AG20443 (cell line): ENCODE measurements at places on chromosomes 5 and 9.

- DNase-seq = no peak
Measured at GRCh38 chr5:40594811-40595210, 84.9 kb upstream of the PTGER4 start.

DNA sequence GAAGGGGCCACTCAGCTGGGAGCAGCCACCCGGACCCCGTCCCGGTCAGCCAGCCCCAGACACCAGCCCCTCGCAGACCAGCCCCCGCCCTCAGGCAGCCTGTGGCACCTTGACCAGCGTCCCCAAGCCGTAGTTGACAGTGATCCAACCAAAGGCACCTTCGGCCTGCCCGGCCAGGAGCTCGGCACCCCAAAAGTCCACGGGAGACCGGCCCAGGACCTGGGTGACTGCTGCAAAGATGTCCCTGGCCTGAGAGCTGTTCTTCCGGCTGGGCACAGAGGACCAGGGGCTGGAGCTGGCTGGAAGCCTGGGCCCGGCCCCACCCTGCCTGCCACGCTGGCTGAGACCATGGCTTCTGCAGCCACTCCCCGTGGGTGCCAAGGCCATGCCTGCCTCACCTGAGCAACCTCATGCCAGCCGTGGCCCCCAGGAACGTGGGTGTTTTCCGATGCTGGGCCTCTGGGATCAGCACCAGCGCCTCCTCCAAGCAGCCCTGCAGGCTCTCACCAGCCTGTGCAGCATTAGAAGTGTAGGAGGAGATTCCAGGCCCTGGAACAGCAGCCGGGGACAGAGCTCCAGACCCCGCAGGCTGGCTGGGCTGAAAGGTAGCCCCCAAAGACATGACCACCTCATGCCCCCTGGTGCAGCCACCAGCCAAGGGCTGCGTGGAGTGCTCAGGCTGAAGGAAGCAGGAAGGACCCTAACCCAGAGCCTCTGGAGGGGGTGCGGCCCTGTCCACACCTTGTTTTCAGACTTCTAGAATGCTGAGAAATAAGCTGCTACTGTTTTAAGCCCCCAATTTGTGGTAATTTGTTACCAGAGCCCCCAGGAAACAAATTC lies 4.2 kb downstream of the ENTPD8 start:
- DNase-seq = no peak

- no peak for DNase-seq
Measured at GRCh38 chr5:13246053-13246452, 698.4 kb downstream of the DNAH5 start.

DNA sequence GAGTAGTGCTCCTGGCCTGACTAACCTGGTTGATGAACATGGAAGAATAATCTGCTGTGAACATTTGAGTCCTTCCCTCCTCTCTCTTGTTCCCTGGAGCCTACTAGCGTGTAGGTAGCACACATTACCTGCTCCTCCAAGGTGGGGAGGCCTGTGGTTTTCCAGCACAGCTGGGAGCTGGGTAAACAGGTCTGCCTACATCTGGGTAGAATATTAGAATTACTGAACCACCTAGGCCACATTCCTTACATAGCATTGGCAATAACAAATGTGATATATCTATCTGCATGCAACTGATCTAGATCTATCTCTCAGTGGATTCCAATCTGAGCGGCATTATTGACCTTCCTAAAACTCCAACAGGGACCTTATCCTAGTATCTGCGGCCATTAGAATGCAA lies 151.0 kb upstream of the ZNF366 start:
- no peak for DNase-seq

- no peak for DNase-seq
Measured at GRCh38 chr9:135073081-135073740, 14.3 kb upstream of the OLFM1 start.
